ENCODE measurements at places on chromosomes 6 and 20.

DNA sequence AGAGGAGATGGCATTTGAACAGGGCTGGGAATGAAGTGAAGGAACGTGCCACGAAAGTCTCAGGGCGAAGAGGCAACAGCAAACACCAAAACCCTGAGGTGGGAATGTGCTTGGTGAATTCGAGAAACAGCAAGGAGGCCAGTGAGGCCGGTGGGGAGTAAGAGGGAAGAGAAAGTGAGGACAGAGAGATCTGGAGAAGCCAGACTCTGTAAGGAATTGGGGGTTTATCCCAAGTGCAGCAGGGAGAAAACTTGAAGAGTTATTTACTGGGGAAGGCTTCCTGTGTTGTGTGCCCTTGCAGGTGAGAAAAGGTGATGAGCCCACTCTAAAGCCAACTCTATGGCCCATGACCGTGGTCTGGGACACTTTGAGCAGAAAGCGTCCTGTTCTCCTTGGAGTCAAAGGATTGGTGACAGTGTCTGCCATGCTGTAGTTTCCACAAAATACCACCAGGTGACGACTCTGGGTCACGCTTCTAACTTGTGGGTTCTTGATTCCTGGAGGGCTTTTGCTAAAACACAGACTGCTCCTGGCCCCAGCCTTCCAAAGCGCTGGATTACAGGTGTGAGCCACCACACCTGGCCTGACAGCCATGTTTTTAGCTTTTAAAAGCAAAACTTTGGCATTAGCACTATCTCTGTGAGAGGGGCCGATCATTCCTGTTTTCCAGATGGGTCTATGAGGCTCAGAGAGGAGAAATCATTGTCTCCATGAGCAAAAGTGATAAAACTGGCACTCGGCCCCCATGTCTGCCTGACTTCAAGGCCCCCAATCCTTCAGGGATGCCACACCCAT, 18.0 kb upstream of the CSNK2A1 start:
- no peak for DNase-seq

- DNase-seq, result no peak
Measured at GRCh38 chr6:105152880-105153279, 26.9 kb downstream of the POPDC3 start.

GRCh38 chr6:113050010-113050858, 703.1 kb downstream of the RFPL4B start:
- no peak for DNase-seq

DNA sequence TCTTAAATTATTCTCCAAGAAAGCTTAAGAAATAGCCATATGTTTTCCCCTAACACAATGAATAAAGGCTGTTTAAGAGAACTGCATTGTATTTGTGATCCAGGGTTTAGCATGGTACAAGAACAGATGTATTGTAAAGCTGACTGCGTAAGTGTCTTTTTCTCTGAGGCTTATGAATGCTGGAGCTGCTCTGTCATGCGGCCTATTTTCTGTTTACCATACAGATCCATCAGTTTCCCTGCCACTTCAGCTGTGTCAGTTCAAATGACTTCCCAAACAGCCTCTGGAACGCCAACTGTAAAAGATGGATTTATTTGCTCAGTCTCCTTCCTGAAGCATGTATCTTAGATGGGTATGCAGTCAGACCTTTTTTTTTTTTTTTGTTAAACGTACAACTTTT, 419.3 kb upstream of the HS3ST5 start:
- no peak for DNase-seq

- DNase-seq, result no peak
Measured at GRCh38 chr20:37803438-37804307, 99.3 kb upstream of the VSTM2L start.

All from T1000 (cell line).